ENCODE measurements at places on chromosomes 3 and 15.

DNA sequence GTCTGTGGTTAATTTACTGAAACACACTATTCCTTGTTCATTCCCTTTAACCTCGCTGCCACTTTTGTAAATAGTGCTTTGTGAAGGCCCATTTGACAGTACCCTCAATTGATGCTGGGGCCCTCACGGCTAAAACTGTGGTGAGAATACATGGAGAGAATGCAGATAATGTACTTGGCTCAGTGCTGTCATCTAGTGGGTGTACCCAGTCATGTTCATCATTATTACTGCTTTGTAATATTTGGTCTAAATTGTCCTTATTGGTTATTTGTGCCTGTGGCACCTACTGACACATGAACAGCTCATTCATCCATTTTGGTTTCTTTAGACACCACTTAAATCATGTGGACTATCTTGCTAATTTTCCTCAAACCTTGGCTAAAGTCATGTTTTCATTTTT, 543.6 kb downstream of the EDEM1 start:
- DNase-seq: no peak

- no peak for DNase-seq
These were observed 3.5 kb downstream of the U2SURP start for GRCh38 chr3:143004823-143005222.

DNA sequence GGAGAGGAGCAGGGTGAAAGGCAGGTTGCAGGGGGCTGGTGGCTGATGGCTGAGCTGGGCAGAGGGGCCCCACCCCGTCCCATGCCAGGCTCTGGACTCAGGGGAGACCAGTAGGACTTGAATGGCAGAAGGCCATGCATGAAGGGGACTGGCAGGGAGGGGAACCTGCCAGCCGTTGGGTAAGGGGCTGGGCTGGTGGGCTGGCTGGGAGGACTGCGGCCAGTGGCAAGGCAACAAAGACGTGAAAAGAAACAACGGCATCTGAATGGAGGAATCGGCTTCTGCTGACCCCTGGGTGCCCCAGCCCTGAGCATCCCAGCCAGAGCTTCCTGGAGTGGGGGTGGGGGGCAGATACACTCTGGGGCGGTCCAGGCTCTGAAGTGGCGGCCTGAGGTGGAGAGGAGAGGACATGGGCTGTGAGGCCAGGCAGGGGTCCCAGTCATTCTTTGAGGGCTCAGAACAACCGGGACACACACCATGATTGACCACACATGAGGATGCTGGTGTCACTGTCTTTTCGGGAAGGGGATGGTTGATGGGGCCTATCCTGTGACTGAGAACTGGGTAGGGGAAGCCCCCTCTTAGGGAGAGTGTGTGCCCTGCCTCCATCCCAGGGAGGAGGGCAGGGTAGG, 11.7 kb downstream of the GLYCTK start:
- DNase-seq: no peak

DNA sequence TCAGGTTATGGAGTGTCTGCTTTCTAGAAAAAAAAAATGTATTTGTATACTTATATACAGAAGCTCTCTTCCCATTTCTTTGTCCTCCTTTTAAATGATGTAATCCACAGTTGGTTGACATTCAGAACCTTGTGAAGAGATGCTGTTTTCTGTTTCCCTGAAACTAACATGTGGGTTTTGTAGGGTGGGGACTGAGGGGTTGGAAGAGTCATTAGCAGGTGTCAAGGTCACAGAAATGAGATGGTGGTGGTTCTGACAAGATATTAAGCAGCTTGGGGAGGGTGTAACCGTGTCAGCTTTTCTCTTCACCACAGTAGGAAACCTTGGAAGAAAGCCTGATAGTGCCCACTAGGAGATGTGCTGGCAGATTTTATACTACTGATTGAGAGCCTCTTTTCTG, 2.4 kb downstream of the RASA2 start:
- DNase-seq: no peak

DNA sequence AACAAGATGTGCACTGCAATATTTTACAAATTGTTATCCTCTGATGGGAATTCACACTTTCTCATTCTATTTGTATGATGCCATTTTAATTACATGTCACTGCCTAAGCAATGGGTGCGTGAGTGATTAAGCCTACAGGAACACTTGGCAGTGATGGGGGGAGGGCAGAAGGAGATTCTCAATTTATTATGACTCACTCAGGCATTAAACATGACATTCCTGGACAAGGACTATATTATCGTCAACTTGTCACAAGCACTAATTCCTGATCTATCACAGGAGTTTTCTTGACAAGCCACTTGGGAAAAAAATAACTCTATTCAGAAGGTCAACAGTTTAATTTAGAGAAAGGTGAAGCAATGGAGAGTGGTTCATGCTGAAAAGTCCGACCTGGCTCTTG, 556.8 kb downstream of the NSUN3 start:
- no peak for DNase-seq

- DNase-seq: no peak
These were observed 18.0 kb downstream of the NIT2 start for GRCh38 chr3:100352296-100353231.

- DNase-seq: no peak
These were observed 343.9 kb downstream of the GRM7 start for GRCh38 chr3:7204848-7205156.

DNA sequence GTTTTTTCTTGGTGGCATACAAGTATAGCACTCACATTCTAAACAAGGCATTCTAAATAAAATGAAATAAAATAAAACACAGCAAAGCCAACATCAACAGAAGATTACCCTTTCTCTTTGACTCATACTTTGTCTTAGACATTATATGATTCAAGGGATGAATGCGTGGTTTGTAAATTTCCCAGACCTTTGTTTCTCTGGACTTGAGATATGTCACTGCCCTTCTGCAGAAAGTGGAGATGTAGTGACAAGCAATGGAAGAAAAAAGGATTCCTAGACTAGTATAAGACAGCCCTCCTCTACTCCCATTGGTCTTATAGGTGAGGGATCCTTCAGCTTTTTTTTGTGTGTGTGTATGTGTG, 22.4 kb downstream of the NANOGP8 start:
- no peak for DNase-seq

- no peak for DNase-seq
These were observed 2.6 kb upstream of the PLOD2 start for GRCh38 chr3:146163584-146163983.

- DNase-seq: peak; percentile 84
These were observed at the start of the genes B2M and PATL2 for GRCh38 chr15:44711096-44711742. Gene B2M (plus strand): TSS chr15:44711517. CDS start chr15:44711547, 30 bp downstream. Gene PATL2 (minus strand): TSS chr15:44711323. CDS start chr15:44676490, 34,833 bp downstream.

DNA sequence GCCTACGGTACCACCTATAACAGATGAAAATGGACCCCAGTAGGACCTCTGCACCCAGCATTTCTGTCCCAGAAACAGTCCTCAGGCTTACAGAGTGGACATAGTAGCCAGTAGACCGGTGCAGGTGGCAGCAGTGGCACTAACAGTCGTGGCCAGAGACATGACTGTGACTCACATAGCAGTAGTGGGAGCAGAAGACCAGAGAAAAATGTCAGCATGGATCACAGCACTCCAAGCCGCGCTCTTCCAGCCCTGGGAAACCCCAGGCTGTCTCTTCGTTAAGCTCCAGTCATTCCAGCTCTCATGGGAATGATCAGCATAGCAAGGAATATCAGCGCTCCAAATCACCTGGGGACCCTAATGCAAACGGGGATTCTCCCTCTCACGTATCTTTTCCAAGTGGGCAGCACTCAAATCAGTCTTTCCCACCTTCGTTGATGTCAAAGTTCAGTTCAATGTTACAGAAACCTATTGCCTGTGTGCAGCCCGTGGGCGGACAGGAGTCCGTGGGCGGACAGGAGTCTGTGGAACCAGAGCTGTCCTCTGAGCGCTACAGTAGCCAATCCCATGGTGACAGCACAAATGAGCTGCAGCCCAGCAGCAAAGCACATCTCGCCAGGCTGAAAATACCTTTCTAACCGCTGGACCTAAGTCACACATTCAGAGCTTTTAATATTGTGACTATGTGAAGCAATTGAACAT, 10.5 kb downstream of the BFSP2 start:
- DNase-seq: no peak

- no peak for DNase-seq
These were observed 747.9 kb upstream of the CCDC54 start for GRCh38 chr3:106629215-106629832.

DNA sequence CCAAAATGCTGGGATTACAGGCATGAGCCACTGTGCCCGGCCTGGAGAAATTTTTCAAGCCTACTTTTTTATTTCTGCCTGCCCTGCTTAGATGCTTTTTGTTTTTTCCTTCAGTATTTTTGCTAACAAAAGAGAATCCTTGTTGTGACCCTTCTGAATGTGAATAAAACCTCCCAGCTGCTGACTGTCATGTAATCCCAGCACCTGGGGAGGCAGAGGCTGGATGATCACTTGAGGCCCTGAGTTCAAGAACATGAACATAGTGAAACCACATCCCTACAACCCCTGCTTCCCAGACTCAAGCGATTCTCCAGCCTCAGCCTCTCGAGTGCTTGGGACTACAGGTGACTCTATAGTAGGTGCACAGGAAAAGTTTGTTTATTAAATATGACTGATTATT, 84.9 kb downstream of the SOX2 start:
- DNase-seq: no peak

- no peak for DNase-seq
These were observed 59.4 kb downstream of the PEX5L start for GRCh38 chr3:179977356-179977755.

- DNase-seq: no peak
These were observed 89.3 kb downstream of the NR2E3 start for GRCh38 chr15:71899674-71900073.

DNA sequence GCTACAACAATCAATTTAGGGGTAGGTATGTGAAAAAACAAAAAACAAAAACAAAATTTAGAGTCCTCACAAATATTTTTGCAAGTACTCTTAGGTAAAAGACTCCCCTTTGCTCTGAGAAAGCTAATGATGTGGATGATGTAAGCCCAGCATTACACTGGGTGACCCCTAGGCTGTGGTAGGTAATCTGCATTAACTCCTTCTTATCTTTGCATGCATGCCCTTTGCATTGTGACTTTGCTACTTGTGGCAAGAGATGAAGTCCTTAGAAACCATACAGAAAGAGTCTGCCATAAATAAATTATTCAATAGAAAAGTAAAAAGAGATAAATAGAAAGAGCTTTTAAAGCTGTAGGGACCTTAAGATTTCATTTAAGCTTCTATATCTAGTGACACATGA, 159.7 kb upstream of the MBNL1 start:
- no peak for DNase-seq

GRCh38 chr3:45555086-45555591, 39.4 kb upstream of the LIMD1 start:
- DNase-seq: no peak

DNA sequence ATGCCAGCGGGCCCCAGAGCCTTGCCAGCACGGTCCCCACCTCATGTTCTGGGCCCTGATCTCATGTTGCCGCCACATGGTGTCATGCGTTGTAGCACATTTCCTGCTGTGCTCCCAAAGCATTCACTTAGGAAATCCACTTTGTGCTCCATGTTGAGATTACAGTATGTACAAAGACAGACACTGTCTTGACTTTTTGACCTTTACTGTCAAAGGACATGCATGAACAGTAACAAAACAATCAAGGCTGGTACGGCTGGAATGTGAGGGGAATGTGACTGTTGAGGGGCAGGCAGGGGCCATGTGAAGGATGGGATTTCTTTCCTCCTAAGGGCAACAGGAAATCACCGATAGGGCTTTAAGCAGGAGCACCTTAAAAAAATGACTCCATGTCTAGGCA, 53.3 kb upstream of the RPL32 start:
- DNase-seq: no peak

DNA sequence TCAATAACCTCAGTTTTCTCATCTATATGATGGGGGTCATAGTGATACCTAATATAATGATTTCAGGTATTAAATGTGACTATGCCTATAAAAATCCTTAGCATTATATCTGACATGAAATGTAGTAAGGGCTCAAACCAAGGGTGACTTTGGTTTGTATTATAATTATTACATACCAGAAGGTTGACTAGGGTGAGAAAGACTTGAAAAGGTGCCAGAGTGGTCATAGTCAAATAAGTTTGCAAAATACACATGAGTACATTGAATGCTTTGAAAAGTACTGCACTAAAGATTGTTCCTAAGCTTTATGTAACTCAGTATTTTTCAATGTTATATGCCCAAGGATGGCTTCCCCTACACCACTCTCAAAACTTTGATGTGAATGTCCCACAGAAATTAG, 297.2 kb downstream of the ARPP21 start:
- no peak for DNase-seq

GRCh38 chr3:122952520-122952919, 75.0 kb downstream of the SEMA5B start:
- no peak for DNase-seq

DNA sequence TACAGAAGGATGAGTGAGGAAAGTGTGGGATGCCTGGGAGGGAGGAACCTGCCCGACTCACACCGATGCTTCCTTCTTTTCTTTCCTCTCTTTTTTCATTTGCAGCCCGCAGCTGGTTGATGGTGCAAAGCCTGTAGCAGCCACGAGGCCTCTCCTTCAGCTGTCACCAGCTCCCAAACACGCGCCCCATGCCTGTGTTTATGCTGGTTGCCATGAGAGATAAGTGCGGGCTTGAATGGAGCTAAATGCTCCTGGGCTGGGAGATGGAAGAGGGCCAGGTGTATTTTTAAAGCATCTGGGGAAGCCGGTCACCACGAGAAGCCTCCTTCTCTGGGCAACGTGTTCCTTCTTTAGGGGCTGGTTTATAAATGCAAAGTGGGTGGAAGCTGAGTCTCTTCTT, 9.3 kb downstream of the COLQ start:
- DNase-seq: no peak

DNA sequence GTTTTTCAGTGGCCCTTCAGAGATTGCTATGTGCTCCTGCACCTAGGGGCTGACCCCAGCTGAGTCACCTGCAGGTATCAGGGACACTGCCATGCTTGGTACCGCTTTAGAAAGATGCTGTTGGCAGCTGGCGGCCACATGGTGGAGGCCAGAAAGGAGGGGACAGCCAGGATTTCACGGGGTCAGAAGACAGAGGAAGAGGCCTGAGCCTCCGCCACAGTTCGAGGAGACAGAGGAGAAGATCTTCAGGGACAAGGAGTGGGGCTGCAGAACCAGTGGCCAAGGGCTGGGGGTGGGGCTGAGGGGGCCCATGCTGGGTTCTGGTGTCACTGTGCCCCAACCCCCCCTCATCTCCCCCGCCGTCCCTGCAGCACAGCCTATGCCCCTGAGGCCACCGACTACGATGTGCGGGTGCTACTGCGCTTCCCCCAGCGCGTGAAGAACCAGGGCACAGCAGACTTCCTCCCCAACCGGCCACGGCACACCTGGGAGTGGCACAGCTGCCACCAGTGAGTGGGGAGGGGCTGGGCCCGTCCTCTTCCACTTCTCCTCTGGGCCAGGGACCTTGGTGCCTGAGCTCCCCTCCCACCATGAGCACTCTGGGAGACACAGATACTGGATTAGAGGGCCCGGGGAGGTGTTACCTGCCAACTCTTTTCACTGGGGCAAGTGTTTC, 19.9 kb downstream of the LOXL1 start:
- DNase-seq: no peak

DNA sequence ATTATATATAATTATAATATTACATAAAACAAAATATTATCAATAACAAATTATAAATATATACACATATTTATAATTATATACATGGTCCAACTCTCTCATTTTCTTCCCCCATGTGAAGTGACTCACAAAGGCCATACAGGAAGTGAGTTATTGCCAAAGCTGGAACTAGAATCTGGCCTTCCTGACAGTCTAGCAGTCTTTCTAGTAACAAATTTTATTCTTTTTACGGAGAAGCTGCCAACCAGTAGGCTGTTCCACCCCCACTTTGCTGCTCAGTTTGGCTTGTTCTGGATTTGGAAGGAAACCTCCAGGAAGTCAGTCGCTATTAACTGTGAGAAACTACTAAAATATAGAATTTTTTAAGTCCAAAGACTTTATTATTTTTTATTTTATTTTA, 79.6 kb downstream of the DHX36 start:
- DNase-seq: no peak

Measured in stimulated activated CD4-positive, alpha-beta T cell treated with anti-CD3 and anti-CD28 coated beads, Interleukin-1b, Interleukin-23, amount 100 ng/mL, for 24 hours (primary cell).